Fibroblast of upper back skin (primary cell): ENCODE measurements at places on chromosomes 6 and 20.

DNA sequence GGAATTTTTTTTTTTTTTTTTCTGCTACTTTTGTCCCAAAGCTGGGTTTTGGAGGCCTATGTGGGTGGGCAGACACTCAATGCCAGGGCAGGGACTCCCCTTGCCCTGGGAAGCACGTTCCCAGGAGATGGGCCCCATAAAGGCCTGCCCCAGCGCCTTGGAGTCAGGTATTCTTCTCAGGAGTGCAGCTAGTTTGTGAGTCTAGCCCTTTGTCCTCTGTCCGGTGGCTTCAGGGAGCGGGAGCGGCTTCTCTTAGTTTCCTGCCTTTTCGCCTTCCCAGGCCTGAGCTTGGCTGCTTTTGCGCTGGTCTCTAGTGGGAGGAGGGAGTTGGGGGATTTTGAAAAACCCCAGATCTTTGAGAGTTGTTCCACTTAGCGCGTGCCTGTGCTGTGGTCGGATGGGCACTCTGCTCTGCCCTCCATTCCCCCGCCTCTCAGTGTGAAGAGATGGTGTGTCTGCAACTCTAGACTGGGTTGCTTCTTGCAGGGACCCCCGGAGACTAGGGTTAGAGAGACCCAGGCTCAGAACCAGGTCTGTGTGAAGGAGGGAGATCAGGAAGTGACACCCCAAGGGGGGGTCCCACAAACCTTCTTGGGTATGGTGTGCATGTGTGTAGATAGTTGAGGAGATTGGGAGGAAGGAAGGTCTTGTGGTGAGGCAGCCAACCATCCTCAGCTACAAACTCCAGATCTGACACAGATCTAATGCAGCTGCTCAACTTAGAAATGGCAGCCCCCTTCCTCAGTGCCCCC is 1.3 kb downstream of the PLCG1 start:
- no peak for DNase-seq

- no peak for DNase-seq
These were observed 20.1 kb upstream of the SLC22A1 start for GRCh38 chr6:160101277-160102205.

- no peak for DNase-seq
These were observed 32.5 kb downstream of the TOP1 start for GRCh38 chr20:41061155-41061554.

DNA sequence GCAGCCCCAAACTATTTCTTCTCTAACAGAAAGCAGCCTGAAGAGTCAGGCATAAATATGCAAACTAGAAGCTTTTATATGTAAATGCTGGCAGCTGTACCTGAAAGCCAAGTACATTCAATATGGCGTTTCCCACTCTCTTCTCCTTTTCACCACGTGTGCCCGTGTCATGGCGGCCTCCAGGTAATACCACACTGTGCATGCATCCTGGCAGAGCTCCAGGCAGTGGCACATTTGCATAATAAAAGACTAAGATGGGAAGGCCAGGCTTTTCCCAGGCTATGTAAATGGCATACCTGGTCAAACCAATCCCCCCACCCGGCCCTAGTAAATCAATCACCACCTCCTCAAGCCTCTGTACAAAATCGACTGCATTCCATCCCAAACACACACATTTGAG is 120.6 kb downstream of the MMUT start:
- no peak for DNase-seq

DNA sequence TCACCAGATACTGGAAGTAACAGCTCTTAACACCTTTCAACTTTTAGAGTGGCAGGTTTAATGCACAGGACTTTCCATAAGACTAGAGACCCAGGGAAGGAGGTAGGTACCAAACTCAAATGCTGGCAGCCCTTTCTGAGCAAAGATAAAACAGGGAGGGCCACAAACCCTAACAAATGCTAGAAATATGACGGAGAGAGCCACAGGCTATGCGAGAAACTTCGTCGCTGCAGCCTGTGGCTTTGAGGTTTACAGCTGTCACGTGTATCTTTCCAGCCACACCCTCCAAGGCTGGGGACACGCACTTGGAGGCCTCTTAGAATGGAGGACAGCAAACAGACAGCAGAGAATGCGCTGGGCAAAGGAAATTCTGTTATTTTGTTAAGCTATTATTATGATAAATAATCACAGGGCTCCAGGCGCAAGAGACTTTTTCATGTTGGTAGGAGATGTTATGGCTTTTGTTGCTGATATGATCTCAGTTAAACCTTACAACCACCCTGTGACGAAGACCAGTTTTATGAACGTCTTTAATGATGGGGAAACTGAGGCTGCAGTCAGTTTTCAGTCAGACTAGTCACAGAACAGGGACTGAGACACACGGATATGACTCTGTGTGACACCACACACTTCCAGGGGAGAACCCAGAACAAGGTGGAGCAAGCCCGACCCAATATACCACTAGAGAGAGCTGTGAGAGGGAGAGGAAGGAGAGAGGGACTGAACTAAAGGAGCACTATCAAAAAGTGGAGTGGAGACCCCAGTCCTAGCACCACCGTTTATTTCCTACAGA is 2.0 kb downstream of the TRAM2 start:
- DNase-seq: no peak

GRCh38 chr6:88650029-88650619 is 313.3 kb downstream of the RNGTT start:
- peak; percentile 87 for DNase-seq

DNA sequence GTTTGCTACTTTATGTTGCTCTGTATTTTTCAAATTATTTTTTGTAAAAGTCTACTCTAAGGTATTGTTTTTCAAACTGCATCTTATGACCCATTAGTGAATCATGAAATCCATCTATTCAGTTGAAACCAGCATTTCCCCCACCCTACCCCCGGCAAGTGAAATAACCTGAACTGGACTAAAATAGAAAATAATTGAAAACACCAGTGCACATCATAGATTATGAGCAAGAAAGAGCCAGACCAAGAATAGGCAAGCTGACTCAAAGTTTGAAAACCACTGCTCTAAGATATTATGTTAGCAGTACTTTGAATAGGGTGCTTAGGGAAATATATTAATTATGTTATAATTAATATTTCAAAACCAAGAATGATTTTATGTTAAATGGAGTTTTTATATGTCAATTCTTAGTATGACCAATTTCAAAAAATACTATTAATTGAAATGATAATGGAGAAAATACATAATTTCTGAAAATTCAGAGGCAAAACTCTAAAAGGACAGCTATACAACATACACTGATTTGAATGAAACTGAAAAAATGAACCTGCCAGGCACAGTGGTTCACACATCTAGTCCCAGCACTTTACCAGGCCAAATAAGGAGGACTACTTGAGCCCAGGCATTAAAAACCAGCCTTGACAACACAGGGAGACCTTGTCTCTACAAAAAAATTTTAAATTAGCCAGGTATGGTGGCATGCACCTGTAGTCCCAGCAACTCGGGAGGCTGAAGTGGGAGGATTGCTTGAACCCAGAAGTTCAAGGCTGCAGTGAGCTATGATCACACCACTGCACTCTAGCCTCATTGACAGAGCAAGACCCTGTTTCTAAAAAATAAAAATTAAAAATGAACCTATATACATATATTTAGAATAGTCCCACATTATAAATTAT is 112.0 kb downstream of the CDK19 start:
- peak; percentile 56 for DNase-seq

DNA sequence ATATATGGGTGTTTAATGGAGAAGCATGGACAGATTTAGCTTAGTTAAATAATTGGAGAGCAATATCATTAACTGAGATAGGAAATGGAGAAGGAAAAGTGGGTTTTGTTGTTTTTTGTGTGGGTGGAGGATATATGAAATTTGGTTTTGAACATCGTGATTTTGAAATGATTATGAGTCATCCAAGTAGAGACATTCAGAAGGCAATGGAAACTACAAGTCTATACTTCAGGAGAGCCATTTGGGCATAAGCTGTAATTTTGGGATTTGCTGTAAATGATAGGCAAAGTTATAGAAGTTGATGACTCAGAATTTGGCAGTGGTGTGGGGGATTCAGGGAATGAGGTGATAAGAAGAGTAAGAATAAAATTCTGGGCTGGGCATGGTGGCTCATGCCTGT is 27.4 kb upstream of the FAM135A start:
- DNase-seq: no peak

- DNase-seq: peak; percentile 71
These were observed 30.6 kb downstream of the MRPL14 start for GRCh38 chr6:44096612-44097011.

DNA sequence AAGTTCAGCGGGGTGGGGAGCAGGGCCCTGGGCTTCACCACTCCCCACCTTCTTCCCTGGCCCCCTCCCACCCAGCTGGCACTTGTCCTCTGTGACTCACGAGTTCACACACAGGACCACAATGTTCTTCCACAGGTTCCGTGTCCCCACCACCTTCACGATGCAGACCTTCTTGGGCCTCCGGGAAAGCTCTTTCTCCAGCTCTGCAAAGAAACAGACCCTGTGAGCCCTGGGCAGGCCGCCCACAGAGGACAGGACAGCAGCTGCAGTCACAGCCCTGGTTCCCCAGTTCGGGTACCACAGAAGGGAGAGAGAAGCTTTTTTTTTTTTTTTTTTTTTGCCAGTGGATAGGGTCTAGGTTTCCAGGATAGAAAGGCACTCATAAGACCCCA is 30.9 kb downstream of the PSMG4 start:
- DNase-seq: no peak

DNA sequence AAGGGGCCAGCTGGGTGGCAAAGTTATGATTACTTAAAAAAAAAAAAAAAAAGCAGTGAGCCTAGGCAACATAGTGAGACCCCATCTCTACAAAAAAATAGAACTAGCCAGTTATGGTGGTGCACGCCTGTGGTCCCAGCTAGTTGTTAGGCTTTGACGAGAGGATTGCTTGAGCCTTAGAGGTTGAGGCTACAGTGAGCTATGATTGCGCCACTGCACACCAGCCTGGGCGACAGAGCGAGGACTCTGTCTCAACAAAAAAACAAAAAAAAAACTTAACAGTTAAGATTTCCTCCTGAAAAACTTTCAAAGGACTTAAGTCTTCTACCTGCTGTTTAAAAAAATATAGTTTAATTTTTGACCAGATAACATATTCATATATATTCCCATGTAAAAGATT is 2.4 kb downstream of the GTSF1L start:
- DNase-seq: no peak

GRCh38 chr6:45423824-45424450 is 46.2 kb upstream of the SUPT3H start:
- DNase-seq: no peak

DNA sequence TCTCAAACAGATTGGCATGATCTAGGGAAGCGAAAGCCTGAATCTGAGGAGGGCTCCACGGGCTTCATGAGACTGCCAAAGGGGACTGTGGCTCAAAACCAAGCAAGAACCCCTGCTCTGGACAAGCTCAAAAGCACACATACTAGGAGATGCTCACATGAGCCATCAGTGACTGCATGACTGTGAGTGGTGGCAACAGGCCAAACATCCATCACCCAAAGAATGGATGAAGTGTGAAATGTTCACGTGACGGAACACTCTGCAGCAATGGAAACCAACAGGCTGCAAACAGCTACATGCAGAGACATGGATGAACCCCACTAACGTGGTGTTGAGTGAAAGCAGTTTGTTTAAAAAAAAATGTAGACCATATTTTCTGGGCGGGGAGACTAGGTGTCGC is 136.3 kb downstream of the PREX1 start:
- peak; percentile 32 for DNase-seq

GRCh38 chr20:36830791-36831691 is 44.9 kb upstream of the TLDC2 start:
- no peak for DNase-seq

DNA sequence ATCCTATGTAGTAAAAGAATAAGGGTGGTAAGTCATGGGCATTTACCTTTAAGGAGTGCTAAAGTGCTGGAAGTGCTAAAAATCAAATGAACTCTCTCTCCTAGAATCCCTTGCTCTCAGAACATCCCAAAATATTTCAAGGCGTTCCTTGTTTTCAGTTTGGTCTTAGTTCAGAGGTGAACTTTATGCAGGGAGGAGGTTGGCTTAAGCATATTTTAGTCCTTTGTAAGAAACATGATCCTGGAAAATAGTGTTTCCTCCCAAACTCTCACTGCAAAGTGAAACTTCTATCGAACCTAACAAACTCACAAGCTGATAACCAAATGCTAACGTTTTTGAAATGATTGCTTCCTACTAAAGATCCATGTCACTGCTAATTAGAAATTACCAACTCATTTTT is 231.4 kb downstream of the FOXC1 start:
- DNase-seq: no peak

- no peak for DNase-seq
These were observed 238.8 kb downstream of the PAX1 start for GRCh38 chr20:21944227-21944626.

DNA sequence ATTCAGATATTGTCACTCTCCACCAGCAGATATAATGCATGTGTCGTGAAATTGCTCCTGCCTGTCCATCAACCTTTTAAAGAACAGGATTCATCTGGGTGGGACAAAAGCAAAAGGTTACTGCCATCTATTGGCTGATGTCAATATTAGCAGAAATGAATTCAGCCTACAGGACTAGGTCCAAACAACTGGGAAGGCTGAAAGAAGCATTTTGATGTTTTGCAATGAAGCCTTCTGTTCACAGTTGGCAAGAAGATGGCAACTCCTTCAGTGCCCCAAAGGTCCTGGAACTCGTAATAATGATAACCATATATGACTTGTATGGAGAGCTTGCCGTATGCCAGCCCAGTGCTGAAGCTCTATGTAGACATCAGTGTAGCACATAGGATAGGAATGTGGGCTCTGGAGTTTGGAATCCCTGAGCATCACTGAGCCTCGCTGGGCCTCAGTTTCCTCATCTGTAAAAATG is 7.5 kb downstream of the BCAS1 start:
- peak; percentile 72 for DNase-seq

GRCh38 chr6:149884617-149885016 is 13.3 kb downstream of the RAET1E start:
- no peak for DNase-seq

- peak; percentile 97 for DNase-seq
These were observed 80.2 kb downstream of the ANKEF1 start for GRCh38 chr20:10115021-10115420.

GRCh38 chr20:7078804-7079203 is 311.3 kb downstream of the BMP2 start:
- DNase-seq: no peak

DNA sequence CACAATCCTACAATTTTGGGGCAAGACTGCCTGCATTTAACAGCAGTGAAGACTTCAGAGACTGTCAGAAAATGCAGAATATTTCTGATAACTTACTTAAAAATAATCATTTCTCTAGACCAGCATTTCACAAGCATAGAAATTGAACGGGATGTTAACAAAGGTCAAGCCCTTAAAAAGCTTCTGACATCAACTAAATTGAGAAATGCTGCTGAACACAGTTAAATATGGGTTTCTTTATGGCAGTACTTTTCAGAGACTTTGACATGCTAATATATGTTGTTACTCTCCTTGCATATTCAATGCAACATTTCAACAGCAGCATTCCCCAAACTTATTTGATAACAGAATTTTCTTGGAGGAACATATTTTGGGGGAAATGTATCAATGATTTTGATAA is 84.5 kb downstream of the KIF13A start:
- no peak for DNase-seq

DNA sequence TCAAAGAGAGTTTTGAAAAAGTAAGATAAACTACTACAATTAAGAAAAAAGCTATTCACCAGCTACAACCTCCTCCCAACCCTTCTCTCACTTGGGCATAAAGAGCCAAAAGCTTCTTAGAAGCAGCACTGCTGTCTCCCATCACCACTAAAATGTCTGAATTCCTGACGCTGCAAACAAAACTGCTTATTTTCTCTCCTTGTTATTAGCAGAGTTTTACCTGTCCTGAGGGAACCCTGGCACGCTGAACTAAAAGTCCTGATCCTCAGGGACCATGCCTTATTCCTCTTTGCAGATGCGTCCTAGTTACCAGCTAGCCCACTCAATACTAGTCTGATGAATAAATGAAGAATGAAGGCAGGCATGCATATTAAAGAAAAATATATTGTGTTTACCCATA is 1.1 kb downstream of the HACE1 start:
- DNase-seq: no peak
